ENCODE measurements at places on chromosomes 7 and 10.

- DNase-seq = no peak
Measured at GRCh38 chr10:114525368-114525949, 121.2 kb upstream of the AFAP1L2 start.

GRCh38 chr10:132443983-132444876 is 47.2 kb downstream of the PWWP2B start:
- no peak for DNase-seq

DNA sequence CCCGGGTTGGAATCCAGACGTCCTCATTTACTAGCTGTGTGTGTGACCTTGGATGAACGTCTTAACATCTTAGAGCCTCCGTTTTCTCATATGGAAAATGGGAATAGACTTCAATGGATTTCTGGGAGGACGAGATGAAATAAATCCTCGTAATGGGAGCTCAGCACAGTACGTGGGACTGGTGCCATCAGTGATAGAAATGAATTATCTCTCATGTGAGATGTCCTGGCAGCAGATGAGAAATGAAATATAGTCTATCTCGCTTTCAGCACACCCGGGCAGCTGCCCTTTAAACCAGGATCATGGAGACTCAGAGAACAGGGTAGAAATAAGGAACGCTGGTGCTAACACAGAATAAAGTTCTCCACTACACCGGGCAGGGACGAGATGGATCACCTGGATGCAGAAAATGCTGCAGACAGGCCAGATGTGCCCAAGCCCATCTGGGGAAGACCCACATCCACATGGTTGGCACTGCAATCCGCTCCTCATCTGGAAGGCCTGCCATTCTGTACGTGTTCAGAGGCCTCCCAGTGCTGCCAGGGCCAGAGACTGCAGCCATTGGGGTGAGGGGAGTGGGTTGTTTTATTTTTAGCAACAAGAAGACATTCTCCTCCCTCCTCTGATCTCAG is 11.1 kb upstream of the EMX2 start:
- no peak for DNase-seq

DNA sequence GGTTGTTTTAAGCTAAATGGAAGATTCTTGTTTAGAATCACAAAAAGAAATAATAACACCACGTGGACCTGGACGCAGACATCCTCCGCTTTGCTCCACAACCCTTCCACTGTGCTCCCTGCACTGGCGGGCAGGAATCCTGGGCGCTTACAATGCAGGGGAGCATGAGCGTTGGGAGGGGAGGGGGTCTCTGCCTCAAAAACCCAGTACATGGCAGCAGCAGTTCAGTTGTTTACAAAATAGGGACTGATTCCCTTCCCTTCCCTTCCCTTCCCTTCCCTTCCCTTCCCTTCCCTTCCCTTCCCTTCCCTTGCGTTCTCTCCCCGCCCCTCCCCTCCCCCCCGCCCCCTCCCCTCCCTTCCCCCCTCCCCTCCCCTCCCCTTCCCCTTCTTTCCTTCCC is 169.6 kb upstream of the ITGB1 start:
- no peak for DNase-seq

DNA sequence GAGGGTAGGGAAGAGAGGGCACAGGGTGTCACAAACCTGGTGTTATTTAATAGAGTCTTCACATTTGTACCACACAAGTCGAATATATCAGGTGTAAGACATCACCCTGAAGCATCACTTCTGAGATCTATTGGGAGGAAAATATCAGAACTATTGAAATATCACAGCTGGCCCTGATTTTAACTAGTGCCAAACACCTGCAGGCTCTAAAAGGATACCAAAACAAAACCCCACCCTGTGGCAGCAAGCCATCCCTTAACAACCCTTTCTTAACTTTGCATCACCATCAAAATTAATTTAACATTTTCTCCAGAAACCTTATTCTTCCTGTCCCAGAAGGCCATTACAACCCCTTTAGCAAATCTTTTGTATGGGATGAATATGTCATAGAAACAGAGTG is 365.4 kb downstream of the SUGCT start:
- no peak for DNase-seq

DNA sequence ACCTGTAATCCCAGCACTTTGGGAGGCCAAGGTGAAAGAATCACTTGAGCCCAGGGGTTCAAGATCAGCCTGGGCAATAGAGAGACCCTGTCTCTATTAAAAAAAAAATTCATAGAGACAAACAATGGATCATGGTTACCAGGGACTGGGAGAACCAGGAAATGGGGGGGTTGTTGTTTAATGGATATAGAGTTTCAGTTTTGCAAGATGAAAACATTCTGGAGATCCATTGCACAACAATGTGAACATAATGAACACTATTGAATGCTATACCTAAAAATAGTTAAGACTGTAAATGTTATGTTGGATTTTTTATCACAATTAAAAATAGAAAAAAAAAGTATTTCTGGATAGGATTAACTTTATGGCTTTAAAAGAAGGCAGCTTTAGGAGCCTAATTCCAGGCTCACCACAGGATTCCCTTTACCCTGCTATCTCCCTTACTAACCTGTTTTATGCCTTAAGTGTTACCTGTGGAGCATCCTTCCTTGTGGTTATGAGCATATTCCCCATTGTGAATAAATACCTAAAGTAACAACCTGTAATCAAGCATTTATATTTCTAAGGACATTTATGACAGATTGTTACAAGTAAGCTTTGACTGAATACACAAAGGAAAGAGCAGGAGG is 45.1 kb upstream of the SGCE start:
- DNase-seq = no peak

Measured in Caki2 (cell line).